ENCODE measurements at places on chromosomes 5 and 9. TPM values are rescaled to one million over a fixed set of nuclear protein-coding genes. Genes with fewer than 3 reads are reported as not detected.

The S100Z gene
- total RNA-seq, result not detected

The MCTP1 gene
- total RNA-seq, result 0.23 TPM

The SLC6A19 gene
- total RNA-seq, result not detected

The SPINK4 gene
- total RNA-seq, result not detected

The IFNA13 gene
- total RNA-seq, result not detected

The LHFPL2 gene
- 94.9 TPM for total RNA-seq

The NPR3 gene
- 35.7 TPM for total RNA-seq

The FREM1 gene
- total RNA-seq, result under 0.01 TPM

The SPATA6L gene
- 0.23 TPM for total RNA-seq

The TEX10 gene
- total RNA-seq, result 15.0 TPM

The PDE6A gene
- total RNA-seq, result not detected

The WNT8A gene
- total RNA-seq, result not detected

The FSTL4 gene
- not detected for total RNA-seq

The SPATA31E1 gene
- not detected for total RNA-seq

The PTGS1 gene
- 27.1 TPM for total RNA-seq

The SLC45A2 gene
- not detected for total RNA-seq

Measured in smooth muscle cell of the coronary artery (primary cell).